ENCODE measurements at places on chromosomes 16 and 17.
A peak's percentile ranks its signal among the peaks of the same experiment; 100 is the strongest.

DNA sequence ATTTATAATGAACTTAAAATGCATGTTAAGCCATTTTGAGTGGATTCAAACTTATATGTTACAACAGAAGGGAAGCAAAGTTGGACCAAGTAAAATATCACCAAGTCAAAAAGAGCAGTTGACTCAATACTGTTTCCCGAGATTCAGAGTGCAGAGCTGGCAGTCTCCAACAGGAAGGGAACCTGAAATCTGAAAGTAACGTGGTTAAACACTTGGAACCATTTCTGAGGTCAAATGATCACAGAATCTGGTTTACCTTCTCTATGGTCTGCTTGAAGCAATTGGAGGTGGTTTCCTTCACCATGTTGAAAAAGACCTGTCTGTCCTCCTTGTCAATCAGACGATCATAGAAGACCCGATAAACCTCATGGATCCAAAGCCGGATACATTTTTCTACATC lies 86.5 kb downstream of the LYRM1 start:
- DNase-seq = no peak

GRCh38 chr17:34389126-34389750 lies 26.2 kb upstream of the CCL1 start:
- no peak for DNase-seq

DNA sequence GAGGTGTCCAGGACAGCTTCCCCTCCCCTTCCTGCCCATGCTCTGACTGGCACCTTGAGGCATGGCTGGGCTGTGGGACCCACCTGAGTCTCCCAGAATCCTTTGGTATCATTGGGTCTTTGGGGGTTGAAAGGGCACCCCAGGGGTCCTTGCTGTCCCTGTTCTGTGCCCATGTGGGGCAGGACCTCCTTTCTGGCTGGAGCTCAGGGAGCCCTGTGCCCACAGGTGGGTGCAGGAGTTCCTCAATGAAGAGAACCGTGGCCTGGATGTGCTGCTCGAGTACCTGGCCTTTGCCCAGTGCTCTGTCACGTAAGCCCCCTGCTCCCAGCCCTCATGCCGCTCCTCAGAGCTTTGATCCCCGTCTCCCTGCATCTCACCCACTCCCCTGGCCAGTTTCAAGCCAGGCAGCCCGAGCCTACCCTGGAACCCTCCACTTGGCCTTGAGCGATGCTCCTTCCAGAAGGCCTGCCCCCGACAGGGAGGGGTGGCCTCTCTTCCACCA lies 11.8 kb downstream of the FMNL1 start:
- DNase-seq = no peak

- DNase-seq = no peak
Observed at GRCh38 chr17:39812466-39812865, 51.6 kb downstream of the IKZF3 start.

- no peak for DNase-seq
Observed at GRCh38 chr16:84218176-84218823, 21.5 kb downstream of the KCNG4 start.

DNA sequence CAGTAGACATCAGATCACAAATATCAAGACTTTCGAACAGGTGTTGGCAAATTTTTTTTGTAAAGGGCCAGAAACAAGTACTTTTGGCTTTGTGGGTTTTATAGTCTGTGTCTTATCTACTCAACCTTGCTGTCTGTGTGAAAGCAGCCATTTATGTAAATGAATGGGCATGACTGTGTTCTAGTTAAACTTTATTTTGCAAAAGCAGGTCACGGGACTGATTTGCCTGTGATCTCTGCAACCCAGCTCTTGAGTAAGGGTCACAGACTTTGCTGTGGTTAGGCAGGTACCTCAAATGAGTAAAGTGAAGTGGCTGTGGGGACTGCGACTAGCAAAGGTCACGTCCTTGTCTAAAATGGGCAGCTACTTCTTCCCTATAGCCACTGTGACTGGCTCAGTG lies 136.5 kb downstream of the FTO start:
- DNase-seq = no peak

DNA sequence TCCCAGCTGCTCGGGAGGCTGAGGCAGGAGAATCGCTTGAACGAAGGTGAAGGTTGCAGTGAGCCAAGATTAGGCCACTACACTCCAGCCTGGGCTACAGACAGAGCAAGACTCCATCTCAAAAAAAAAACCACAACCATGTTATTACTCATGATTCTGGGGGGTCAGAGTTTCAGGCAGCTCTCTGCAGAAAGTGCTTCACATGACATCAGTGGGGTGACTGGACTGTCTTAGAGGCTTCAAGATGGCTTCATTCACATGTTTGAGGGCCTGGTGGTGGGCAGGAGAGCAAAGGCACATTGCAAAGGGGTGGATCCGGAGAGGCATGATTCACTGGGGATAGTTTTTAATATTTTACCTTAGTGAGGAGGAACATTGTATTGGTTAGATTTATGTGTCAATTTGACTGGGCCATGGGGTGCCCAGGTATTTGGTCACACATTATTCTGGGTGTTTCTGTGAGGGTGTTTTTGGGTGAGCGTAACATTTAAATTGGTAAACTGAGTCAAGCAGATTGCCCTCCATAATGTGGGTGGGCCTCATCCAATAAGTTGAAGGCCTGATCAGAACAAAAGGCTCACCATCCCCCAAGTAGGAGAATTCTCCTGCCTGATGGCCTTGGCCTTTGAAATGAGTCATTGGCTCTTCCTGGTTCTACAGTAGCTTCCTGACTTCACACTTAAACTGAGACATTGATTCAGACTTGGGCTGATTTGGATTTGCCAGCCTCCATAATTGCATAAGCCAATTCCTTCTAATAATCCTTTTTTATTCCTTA lies 109.8 kb downstream of the GOSR1 start:
- no peak for DNase-seq

- no peak for DNase-seq
Observed at GRCh38 chr16:11392041-11392581, 46.9 kb downstream of the RMI2 start.

GRCh38 chr16:17259751-17260270 lies 210.9 kb downstream of the XYLT1 start:
- DNase-seq = no peak

- DNase-seq = peak; percentile 26
Observed at GRCh38 chr16:81623365-81624102, 155.6 kb upstream of the PLCG2 start.

All from DMS 273 treated with DMSO at 0.1 percent for 48 hours (cell line).